Activated CD4-positive, alpha-beta memory T cell treated with anti-CD3 and anti-CD28 coated beads for 36 hours (primary cell): ENCODE measurements at places on chromosomes 1 and 21. TPM values are rescaled to one million over a fixed set of nuclear protein-coding genes. Genes with fewer than 3 reads are reported as not detected.

MMP23B gene
- 1.1 TPM for total RNA-seq

TRPM2 gene
- 1.6 TPM for total RNA-seq

SIM2 gene
- total RNA-seq = 2.2 TPM

DNA sequence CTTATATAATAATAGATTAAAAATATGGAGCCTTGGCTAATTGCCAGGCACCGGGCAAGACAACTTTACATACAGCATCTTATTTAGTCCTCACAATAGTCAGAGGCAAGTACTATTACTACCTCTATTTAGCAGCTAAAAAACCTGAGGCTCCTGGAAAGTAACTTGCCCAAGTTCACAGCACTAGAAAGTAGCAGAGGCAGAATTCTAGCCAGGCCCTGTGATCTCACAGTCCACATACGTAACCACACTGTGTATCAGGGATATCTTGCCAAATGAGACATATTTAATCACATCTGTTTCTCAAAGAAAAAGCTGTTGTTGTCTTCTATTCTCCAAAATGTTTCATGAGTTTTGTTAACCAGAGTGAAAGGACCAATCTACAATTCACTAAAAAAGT is 378.5 kb downstream of the PLPP3 start:
- no peak for DNase-seq

GRCh38 chr1:31487143-31487542 is 74.1 kb downstream of the SERINC2 start:
- DNase-seq = no peak

GRCh38 chr1:60345621-60346020 is 272.1 kb upstream of the C1orf87 start:
- DNase-seq = no peak

- no peak for DNase-seq
These were observed 867.3 kb downstream of the TTLL7 start for GRCh38 chr1:83131692-83131955.
